Pancreas (tissue), 10 donors: ENCODE measurements at places on chromosomes 12 and 14. TPM values are rescaled to one million over a fixed set of nuclear protein-coding genes. Genes with fewer than 3 reads are reported as not detected.

- no peak for DNase-seq
Observed at GRCh38 chr12:9372202-9372601, 164.0 kb upstream of the PZP start.

DNA sequence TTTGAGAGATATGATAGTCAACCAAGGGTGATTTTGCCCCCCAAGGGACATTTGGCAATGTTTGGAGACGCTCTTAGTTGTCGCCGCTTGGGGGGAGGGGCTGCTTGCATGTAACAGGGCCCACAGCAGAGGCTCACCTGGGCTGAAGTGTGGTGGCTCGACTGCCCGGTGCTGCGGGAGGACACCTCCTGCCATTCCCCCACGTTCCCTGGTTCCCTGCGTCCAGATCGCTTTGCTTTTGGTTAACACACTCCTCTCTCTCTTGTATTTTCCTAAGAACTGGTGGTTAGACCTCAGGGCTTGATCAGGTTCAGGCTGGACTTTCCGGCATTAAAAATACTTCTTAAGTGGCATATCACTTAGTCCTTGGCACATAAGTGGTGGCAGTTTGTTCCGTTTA, 18.9 kb downstream of the PPP2R5C start:
- no peak for DNase-seq

Gene CLEC6A
- total RNA-seq: not detected

Gene AQP6
- total RNA-seq: 0.06 TPM
